ENCODE measurements at places on chromosomes 5 and 9. TPM values are rescaled to one million over a fixed set of nuclear protein-coding genes. Genes with fewer than 3 reads are reported as not detected.

DNA sequence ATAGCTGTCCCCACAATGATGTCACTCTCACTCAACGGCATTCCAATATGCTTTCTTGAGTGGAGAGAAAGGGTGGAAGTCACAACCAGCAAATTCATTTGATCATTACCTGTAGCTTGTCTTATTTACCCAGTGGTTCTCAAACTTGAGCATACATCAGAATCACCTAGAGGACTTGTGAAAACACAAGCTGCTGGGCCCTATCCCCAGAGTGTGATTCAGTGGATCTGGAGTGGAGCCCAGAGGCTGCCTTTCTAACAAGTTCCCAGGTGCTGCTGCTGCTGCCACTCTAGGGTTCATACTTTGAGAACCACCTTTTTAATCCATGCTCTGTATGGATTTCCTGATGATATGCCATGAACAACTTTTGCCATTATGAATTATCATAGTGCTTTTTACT lies 94.7 kb downstream of the KLHL3 start:
- peak; percentile 46 for DNase-seq

Gene PCDHA4
- total RNA-seq = not detected

GRCh38 chr9:93099551-93100275 lies 3.7 kb downstream of the CARD19 start:
- DNase-seq = no peak

DNA sequence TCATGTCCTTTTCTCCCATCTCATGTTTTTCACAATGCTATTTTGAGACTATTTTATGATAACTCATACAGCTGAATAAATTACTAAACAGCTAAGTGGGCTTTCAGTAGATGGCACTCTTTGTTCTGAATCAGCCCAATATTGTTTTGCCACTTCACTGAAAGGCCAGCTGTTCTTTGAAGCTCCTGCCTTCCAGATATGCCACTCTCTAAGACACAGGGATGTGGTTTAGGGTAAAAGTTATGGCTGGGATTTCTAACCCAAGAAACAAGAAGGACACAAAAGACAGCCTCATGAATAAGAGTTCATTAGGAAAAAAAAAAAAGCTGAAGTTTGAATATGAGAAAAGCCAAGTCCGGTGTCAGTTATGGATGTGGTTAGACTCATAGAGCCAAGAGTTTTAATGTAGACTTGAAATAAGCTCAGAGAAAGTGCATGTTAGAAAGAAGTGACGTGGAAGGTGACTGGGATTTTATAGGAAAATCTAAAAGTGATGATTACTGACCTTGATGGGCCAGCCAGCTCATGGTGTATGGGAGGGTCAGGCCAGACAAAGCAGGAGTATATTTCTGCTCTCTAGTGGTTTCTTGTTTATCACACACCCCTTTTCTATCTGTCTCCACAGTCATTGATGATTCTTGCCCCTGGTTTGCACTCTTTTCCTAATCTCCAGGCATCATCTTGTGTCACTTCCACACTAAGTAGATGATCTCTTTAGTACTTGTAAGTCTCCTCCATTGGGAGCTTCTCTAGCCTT lies 488.5 kb downstream of the NR2F1-AS1 start:
- no peak for DNase-seq

DNA sequence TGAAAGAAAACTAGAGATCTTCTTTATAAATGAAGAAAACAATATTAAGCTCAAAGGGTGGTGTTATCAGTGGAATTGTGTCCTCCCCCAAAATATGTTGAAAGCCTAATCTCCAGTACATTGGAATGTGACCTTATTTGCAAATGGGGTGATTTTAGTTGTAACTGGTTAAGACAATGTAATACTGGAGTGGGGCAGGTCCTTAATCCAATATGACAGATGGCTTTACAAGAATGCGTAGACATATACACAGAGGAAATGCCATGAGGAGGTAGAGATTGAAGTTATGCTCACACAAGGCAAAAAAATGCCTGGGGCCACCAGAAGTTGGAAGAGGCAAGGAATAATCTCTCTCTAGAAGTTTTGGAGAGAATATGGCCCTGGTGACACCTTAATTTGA lies 13.7 kb upstream of the TRIM32 start:
- DNase-seq = no peak

Gene ADAMTS19
- 1.7 TPM for total RNA-seq

Gene ZNF462
- 6.8 TPM for total RNA-seq

GRCh38 chr5:181212934-181213333 lies 7.9 kb upstream of the TRIM7 start:
- DNase-seq = no peak

- peak; percentile 58 for DNase-seq
Measured at GRCh38 chr9:99253772-99254431, 31.8 kb downstream of the SEC61B start.

Data from MG63 (cell line).